ENCODE measurements at places on chromosomes 16 and 17.

- DNase-seq: no peak
Observed at GRCh38 chr17:18267366-18267765, 6.9 kb downstream of the MIEF2 start.

- no peak for DNase-seq
Observed at GRCh38 chr17:7437950-7438614, 1.2 kb upstream of the FGF11 start.

DNA sequence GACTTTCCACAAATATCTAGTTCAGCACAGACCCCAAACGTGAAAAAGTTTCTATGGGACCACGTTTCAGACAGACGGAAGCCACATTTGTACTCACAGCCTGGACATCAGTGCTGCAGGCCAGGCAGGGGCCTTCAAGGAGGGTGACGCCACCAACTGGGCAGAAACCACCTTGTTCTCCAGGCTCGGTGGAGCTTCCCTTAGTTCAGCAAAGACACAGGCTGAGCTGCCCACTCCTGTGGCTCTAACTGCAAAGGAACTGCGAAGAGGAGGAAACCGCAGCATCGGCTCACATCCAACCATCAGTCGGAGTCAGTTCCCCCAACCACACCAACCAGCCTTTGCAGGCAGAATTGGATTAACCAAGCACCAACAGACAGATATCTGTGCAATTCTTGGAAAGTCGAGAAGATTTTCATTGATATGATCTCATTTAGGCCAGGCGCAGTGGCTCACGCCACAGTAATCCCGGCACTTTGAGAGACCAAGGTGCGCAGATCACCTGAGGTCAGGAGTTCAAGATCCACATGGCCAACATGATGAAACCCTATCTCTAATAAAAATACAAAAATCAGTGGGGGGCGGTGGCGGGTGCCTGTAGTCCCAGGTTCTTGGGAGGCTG, 73.3 kb upstream of the CNEP1R1 start:
- DNase-seq: no peak

DNA sequence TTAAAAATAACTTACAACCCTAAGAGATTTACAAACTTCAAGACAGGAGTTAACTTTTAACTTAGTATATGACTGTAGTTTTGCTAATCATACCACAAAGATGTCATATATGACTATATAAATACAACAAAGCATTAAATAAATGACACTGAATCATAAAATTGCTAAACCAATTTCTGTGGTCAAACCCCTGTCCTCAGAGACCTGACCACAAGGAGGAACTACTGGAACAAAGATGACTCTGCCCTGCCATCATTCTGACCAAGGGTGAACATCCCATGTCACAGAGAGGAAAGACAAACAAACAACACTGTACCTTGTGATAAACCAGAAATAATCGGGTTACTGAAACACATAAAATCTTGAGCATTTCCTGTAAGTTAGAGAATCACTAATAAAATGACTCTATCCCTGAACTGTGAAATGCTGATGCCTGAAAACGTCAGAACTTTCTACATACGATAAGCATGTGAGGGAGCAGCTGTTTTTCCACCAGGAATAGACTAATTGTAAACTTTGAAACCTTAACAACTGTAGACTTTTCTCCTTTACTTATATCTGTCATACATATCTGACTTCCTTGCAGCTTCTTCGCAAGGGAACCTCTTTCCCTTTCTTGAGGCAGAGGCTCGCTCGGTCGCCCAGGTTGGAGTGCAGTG, 47.9 kb downstream of the WDR59 start:
- no peak for DNase-seq

- peak; percentile 18 for DNase-seq
Observed at GRCh38 chr17:61218438-61218837, 181.2 kb upstream of the TBX2 start.

DNA sequence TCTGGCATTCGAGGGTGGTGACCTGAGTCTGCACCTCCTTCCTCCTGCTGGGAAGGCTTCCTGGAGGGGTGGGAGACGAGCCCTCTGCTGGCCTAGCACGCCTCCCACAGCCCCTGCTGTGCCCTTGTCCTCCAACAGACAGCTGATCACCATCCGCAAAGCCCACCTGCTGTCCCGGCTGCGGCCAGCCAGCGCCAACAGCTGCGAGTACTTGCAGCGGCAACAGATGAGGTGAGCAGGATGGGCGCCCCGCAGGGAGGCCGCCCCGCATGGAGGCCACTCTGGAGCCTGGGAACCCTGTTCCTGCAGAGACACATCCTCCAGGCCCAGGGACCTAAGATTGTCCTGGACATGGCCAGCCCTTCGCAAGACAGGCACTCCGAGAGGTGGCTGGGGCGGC, 21.6 kb downstream of the UBALD1 start:
- DNase-seq: no peak

GRCh38 chr16:1223355-1224214, 1.5 kb downstream of the TPSG1 start:
- no peak for DNase-seq

DNA sequence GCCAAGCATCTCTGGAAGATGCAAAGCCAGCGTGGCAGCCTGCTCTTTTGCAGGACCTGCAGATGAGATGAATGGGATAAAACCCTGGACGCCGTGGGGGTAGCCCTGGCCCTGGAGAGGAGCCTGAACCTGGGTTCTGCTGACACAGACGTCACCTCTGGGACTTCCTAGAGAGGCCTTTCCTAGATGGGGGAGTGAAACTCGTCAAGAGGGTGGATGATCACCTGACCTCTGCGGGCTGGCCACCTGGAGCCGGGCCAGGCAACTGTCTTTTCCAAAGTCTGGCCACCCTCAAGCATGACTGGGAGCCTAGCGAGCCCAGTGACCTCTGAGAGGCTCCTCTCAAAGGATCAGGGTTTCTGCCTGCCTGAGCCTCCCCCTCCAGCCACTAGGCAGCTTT, 529.0 kb downstream of the KCNJ18 start:
- no peak for DNase-seq

GRCh38 chr17:57556320-57556719, 188.8 kb downstream of the CCDC182 start:
- DNase-seq: no peak

DNA sequence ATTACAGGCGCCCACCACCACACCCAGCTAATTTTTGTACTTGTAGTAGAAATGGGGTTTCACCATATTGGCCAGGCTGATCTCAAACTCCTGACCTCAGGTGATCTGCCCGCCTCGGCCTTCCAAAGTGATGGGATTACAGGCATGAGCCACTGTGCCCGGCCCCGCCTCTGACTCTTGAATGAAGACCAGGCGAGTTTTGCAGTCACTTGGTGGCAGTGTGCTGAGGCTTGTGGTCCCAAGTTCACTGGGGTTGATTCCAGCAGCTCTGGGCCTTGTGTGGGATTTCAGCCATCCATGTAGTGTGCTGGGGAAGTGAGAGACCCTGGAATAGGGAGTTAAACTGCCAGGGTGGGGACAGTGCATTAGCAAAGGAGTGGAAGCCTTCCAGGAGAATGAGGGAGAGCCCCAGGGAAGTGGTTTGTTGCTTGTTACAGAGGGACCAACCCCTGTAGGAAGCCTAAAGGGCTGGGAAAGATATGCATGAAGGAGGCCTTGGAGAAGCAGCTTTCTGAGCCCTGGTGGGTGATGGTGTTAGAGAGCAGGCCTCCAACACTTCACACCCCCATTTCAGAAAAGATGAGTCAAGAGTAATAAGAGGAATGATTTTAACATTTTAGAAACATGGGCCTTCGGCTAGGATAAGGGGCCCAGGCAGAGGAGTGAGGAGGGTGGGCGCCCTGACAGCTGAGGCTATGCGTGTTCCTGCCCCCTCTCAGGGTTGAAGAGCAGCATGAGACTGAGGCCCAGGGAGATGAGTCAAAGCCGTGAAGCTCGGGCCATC, 14.5 kb downstream of the PSKH1 start:
- no peak for DNase-seq

DNA sequence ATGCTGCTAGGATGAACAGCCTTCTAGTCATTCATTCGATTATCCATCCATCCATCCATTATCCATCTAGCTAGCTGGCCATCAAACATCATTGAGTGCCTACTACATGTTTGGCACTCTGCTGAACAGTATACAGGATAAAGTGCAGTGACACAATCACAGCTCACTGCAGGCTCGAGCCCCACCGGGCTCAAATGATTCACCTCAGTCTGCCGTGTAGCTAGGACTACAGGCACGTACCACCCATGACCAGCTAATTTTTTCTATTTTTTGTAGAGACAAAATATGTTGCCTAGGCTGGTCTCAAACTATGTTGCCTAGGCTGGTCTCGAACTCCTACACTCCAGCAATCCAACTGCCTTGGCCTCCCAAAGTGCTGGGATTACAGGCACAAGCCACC, 50.0 kb downstream of the SSH2 start:
- no peak for DNase-seq

DNA sequence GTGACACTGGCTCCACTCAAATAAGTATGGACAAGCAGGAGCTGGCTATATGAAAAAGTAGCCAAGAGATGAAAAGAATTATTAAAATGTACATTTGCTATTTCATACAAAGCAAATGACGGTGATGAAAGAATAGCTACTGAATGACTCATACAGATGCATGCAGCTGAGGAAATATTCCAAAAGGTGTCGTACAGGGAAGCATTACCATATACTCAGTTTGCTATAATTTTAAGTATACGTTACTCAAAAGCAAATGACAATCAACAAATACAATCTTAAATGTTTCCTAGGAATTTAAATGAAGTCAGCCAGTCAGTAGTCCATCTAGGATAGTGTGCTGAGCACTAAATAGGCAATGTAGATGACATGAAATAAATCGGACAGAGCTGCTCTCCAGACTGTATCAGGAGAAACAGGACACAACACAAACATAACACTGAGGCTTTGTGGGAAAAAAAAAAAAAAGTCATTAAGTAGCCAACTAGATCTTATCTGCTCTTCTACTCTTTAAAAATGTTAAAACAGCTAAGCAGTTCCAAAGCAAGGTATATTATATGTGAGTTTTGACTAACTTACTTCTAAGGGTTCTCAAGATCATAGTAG, 65.0 kb downstream of the NCOR1 start:
- DNase-seq: no peak

- no peak for DNase-seq
Observed at GRCh38 chr16:54724346-54724925, 206.2 kb upstream of the IRX5 start.

GRCh38 chr17:33435721-33436301, 142.7 kb upstream of the ASIC2 start:
- DNase-seq: no peak

- no peak for DNase-seq
Observed at GRCh38 chr16:16033208-16033717, 83.8 kb downstream of the ABCC1 start.
